Liver (tissue), 10 donors: ENCODE measurements at places on chromosomes 2 and 18. TPM values are rescaled to one million over a fixed set of nuclear protein-coding genes. Genes with fewer than 3 reads are reported as not detected.
A peak's percentile ranks its signal among the peaks of the same experiment; 100 is the strongest.

The LYPD6B gene
- polyA plus RNA-seq, result 0.14 TPM

The UGT1A5 gene
- polyA plus RNA-seq, result 0.14 TPM

The FEV gene
- not detected for polyA plus RNA-seq

The SLC9A4 gene
- polyA plus RNA-seq, result not detected

The NT5DC4 gene
- not detected for polyA plus RNA-seq

The COL6A3 gene
- polyA plus RNA-seq, result 1.7 TPM

GRCh38 chr2:60353406-60353800 lies 200.1 kb downstream of the BCL11A start:
- H3K27me3 ChIP-seq, result no peaks in the 10 kb centered on the region
- no peaks in the 10 kb centered on the region for H3K4me1 ChIP-seq
- no peak for DNase-seq
- no peak overlapping the region for H3K27ac ChIP-seq

DNA sequence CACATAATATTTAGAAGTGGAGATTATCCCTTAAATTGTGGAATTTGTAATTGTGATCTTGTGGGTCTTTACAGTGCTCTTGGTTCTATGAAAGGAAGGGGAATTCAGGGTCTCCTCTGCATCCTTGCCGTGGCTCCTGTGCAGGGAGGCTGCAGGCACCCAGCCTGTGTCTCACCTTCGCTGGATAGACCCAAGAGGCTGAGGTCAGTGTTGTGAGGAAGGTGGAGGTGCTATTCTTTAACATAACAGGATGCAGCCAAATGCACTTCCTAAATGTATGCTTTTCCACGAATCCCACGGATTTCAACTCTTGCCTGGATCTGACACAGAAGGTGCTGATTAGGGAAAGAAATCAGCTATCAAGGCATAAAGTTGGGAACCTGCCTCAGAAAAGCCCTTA lies 69.5 kb downstream of the TMEM18 start:
- H3K27ac ChIP-seq, result no peak overlapping the region
- H3K4me1 ChIP-seq, result no peaks in the 10 kb centered on the region
- DNase-seq, result peak; percentile 9
- H3K4me3 ChIP-seq, result no peak overlapping the region

DNA sequence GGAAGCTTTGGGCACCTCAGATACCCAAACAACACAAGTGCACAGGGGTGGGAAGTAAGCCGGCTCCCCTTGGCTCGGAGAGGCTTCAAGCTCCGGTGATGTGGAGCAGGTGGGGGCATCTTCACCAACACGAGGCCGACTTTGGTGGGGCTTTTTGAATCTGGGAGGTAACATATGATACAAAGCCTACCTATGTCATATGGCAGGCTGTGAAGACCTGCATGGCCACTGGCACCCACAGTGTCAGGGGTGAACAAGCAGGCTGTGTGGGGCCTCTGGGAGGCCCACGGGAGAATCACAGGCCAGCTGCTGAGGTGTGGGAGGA lies 109.0 kb downstream of the EIPR1 start:
- no peaks in the 10 kb centered on the region for H3K4me1 ChIP-seq
- no peaks in the 10 kb centered on the region for H3K36me3 ChIP-seq
- no peaks in the 10 kb centered on the region for H3K27me3 ChIP-seq
- no peak overlapping the region for H3K4me3 ChIP-seq
- DNase-seq, result no peak
- H3K27ac ChIP-seq, result no peak overlapping the region

DNA sequence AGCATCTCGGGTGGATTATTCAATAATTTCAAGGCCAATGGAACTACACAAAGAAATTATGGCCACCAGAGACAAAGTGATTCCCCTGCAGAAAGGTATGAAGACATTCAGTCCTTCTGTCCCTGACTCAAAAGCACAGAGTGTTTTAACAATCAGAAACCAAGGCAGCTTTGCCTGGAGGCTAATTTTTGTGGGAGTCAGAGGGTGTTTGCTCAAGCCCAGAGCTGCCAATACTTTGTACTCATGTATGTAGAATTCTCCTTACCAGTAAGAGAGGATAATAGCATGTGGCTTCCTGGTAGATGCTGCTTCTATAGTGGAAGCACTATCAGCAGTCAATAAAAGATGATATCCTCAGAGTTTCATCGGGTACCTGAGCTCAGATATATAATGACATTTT lies 178.4 kb downstream of the KCNE4 start:
- H3K4me1 ChIP-seq, result no peaks in the 10 kb centered on the region
- no peak for DNase-seq
- H3K27me3 ChIP-seq, result peaks cover 2% of the 10 kb centered on the region
- H3K27ac ChIP-seq, result no peak overlapping the region

GRCh38 chr2:96108541-96109360 lies 7.6 kb downstream of the ADRA2B start:
- no peak for DNase-seq
- no peaks in the 10 kb centered on the region for H3K4me1 ChIP-seq
- peak overlapping the region; percentile 72 for H3K27ac ChIP-seq
- no peaks in the 10 kb centered on the region for H3K27me3 ChIP-seq
- H3K36me3 ChIP-seq, result no peaks in the 10 kb centered on the region
- H3K4me3 ChIP-seq, result no peak overlapping the region

DNA sequence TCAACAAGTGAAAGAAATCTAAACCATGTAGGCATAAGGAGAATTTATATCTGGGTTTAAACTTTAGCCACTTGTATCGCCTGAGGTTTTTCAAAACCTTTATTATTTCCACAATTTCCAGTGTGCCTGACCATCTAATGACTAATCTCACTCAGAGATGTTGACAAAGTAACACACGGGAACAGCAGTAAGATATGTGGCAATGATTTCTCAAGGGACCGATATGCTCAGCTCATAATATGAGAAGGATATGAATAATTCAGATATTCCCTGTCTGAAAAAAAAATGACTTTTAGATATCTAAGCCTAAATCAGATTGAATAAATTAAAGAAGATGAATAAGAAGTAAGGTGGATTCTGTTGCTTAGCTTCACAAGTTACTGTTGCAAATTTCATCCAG lies 43.5 kb downstream of the TMEM163 start:
- no peak for DNase-seq
- no peak overlapping the region for H3K27ac ChIP-seq
- no peaks in the 10 kb centered on the region for H3K36me3 ChIP-seq
- no peak overlapping the region for H3K4me3 ChIP-seq

GRCh38 chr2:10028407-10028987 lies 14.9 kb upstream of the KLF11 start:
- DNase-seq, result no peak
- no peaks in the 10 kb centered on the region for H3K36me3 ChIP-seq
- H3K27me3 ChIP-seq, result no peaks in the 10 kb centered on the region
- no peak overlapping the region for H3K4me3 ChIP-seq

GRCh38 chr2:229446350-229446749 lies 175.3 kb upstream of the PID1 start:
- no peak overlapping the region for H3K27ac ChIP-seq
- no peaks in the 10 kb centered on the region for H3K36me3 ChIP-seq
- no peak overlapping the region for H3K4me3 ChIP-seq
- no peaks in the 10 kb centered on the region for H3K27me3 ChIP-seq
